CD4-positive, CD25-positive, alpha-beta regulatory T cell (primary cell): ENCODE measurements at places on chromosomes 11 and 22. TPM values are rescaled to one million over a fixed set of nuclear protein-coding genes. Genes with fewer than 3 reads are reported as not detected.
A peak's percentile ranks its signal among the peaks of the same experiment; 100 is the strongest.

GRCh38 chr22:20571078-20571503 is 63.7 kb downstream of the MED15 start:
- H3K36me3 ChIP-seq = peaks cover 69% of the 10 kb centered on the region
- H3K27me3 ChIP-seq = no peaks in the 10 kb centered on the region
- DNase-seq = no peak
- peak overlapping the region; percentile 58 for H3K27ac ChIP-seq
- H3K4me3 ChIP-seq = peak overlapping the region; percentile 61

PGA5 gene
- not detected for total RNA-seq

YIF1A gene
- total RNA-seq = 29.3 TPM

DNA sequence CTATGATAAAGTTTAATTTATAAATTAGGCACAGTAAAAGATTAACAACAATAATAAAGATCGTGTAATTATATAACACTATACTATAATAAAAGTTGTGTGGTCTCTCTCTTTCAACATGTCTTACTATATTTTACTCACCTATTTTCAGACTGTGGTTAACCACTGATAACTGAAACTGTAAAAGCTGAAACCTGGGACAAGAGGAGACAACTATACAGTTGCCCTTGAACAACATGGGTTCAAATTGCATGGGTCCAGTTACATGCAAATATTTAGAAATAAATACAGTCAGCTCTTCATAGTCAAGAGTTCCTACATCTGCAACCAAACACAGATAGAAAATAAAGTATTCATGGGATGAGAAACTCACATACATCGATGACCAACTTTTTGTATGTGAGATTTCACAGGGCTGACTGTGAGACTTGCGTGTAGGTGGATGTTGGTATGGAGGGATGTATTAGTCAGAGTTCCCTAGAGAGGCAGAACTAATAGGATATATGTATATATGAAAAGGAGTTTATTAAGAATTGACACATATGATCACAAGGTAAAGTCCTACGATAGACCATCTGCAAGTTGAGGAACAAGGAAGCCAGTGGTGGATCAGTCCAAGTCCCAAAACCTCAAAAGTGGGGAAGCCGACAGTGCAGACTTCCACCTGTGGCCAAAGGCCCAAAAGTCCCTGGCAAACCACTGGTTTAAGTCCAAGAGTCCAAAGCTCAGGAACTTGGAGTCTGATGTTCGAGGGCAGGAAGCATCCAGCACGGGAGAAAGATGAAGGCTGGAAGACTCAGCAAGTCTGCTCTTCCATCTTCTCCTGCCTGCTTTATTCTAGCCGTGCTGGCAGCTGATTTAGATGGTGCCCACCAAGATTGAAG is 359.5 kb downstream of the INSC start:
- no peaks in the 10 kb centered on the region for H3K4me1 ChIP-seq
- no peaks in the 10 kb centered on the region for H3K27me3 ChIP-seq
- H3K36me3 ChIP-seq = no peaks in the 10 kb centered on the region
- no peak overlapping the region for H3K4me3 ChIP-seq

DNA sequence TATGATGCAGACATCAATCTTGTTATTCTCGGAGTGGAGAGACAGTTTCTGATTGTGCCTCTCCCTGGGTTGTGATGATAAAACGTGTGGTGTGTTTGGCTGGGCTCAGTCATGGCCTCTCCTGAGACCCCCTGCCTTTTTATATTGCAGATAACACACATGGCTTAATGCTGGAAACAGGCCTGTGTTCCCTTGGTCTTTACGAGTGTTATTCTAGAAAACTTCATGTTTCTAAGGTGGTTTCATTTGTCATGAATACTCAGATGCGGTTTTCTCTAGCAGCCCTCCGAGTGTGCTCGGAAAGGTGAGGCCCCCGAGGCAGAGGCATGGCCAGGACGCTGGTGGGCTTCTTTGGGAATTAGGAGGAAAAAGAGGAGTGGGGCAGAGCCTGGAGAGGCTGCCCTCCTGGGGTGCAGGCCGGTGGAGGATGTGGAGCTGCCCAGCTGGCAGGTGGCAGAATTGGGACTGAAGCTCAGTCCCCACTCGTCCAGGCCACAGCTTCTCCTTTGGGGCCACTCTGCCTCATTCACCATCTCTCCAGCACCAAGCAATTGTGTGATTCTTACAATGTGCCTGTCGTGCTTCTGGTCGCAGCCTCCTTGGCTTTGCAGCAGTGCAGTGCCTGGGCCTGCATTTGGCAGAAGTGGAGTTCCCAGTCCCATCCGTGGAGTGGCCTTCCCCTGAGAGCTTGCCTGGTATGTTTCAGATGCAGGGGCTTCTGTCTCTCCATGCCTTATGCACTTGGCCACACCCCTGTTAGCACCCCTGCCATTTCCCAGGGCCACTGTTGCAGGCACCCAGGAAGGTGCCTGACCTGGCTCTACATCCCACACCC is 309.6 kb downstream of the TBC1D22A start:
- H3K4me3 ChIP-seq = no peak overlapping the region
- peaks cover 7% of the 10 kb centered on the region for H3K36me3 ChIP-seq
- H3K27me3 ChIP-seq = no peaks in the 10 kb centered on the region
- no peak overlapping the region for H3K27ac ChIP-seq
- H3K4me1 ChIP-seq = peaks cover 9% of the 10 kb centered on the region
- no peak for DNase-seq

- H3K36me3 ChIP-seq = no peaks in the 10 kb centered on the region
- peaks cover 39% of the 10 kb centered on the region for H3K27me3 ChIP-seq
- H3K4me3 ChIP-seq = no peak overlapping the region
- H3K4me1 ChIP-seq = peaks cover 5% of the 10 kb centered on the region
Observed at GRCh38 chr11:35424157-35424940, 5.0 kb upstream of the SLC1A2 start.

- H3K4me1 ChIP-seq = no peaks in the 10 kb centered on the region
- H3K27ac ChIP-seq = no peak overlapping the region
- DNase-seq = no peak
- no peaks in the 10 kb centered on the region for H3K36me3 ChIP-seq
Observed at GRCh38 chr11:36738292-36738861, 140.3 kb upstream of the RAG2 start.

GRCh38 chr22:22569218-22569617 is 10.2 kb upstream of the PRAME start:
- H3K27me3 ChIP-seq = peaks cover 2% of the 10 kb centered on the region
- no peaks in the 10 kb centered on the region for H3K36me3 ChIP-seq

- H3K36me3 ChIP-seq = peaks cover 14% of the 10 kb centered on the region
- H3K27me3 ChIP-seq = no peaks in the 10 kb centered on the region
- H3K4me1 ChIP-seq = peaks cover 100% of the 10 kb centered on the region
- DNase-seq = peak; percentile 65
- peak overlapping the region; percentile 80 for H3K27ac ChIP-seq
Observed at GRCh38 chr11:67272327-67273259, 6.3 kb downstream of the GRK2 start.

F2 gene
- total RNA-seq = not detected

DNA sequence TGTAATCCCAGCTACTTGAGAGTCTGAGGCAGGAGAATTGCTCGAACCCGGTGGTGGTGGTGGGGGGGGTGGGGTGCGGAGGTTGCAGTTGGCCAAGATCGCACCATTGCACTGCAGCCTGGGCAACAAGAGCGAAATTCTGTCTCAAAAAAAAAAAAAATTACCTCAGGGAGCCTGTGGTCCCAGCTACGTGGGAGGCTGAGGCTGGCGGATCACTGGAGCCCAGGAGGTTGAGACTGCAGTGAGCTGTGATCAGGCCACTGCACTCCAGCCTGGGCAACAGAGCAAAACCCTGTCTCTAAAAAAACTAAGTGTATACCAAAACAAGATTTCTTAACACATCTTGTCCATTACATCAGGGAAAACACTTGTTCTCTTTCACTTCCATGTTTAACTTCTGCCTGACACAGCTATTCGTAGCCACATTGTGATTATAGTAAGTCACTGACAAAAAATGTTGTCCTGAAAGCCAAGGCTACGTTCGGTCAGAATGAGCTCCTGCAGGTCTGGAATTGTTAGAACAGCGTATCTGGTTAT is 1.4 kb downstream of the TMEM80 start:
- no peak overlapping the region for H3K4me3 ChIP-seq
- H3K27me3 ChIP-seq = no peaks in the 10 kb centered on the region
- no peak overlapping the region for H3K27ac ChIP-seq
- no peak for DNase-seq
- H3K36me3 ChIP-seq = no peaks in the 10 kb centered on the region

GRCh38 chr11:125987066-125987641 is 41.3 kb downstream of the VSIG10L2 start:
- DNase-seq = no peak
- H3K27ac ChIP-seq = no peak overlapping the region
- no peaks in the 10 kb centered on the region for H3K4me1 ChIP-seq
- no peak overlapping the region for H3K4me3 ChIP-seq

SCUBE1 gene
- 0.74 TPM for total RNA-seq

DNA sequence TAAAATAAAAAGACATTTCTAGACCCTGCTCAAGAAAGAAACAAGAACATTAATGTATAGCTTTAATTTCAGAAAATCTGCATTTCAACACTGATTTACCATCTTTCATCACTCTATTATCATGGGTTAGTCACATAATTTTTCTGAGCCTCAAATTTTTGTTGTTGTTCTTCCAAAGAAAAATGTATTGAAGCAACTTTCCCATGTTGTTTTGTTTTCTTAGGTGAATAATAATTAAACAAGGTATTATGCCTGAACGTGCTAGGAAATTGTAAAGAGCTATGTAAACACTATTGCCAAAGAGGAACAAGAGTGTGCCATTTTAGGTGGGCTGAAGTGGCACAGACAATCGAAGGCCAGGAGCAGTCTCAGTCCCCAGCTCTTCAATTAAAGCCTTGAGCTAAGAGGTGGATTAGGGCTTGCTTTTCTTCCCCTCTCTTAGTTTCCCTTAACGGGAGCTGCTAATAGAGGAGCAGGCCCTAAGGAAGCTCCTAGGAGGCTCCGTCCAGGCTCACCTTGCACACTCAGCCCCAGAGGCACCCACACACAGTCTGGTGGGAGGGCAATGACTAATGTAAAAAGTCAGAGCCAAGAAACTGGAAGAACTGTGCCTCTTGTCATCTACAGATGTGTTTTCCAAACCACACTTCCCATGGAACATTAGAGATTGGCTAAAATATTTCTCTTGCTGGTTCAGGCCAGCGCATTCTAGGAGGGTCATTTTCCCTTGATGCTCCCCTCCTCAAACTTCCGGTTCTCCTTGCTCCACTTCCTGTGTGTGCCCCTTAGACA is 8.8 kb upstream of the UBASH3B start:
- no peak overlapping the region for H3K4me3 ChIP-seq
- H3K36me3 ChIP-seq = no peaks in the 10 kb centered on the region
- H3K27ac ChIP-seq = no peak overlapping the region
- no peak for DNase-seq
- no peaks in the 10 kb centered on the region for H3K4me1 ChIP-seq

- H3K27ac ChIP-seq = no peak overlapping the region
- no peak overlapping the region for H3K4me3 ChIP-seq
- no peak for DNase-seq
- H3K27me3 ChIP-seq = peaks cover 23% of the 10 kb centered on the region
- no peaks in the 10 kb centered on the region for H3K36me3 ChIP-seq
- no peaks in the 10 kb centered on the region for H3K4me1 ChIP-seq
Observed at GRCh38 chr22:18066181-18066859, 11.5 kb upstream of the PEX26 start.

DNA sequence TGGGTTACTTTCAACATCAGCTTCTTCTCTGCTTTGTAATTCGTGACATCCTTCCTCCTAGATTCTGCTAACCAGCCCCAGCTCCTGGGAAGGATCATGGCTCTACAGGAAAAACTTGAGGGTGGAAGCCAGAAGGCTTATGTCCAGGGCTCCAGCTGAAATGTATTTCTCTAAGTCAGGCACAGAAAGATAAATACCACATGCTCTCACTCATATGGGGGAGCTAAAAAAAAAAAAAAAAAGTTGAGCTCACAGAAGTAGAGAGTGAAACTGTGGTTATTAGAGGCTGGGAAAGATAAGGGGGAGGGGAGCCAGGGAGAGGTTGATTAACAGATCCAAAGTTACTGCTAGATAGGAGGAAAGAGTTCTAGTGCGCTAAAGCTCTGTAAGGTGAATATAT is 74.9 kb downstream of the DSCAML1 start:
- peaks cover 3% of the 10 kb centered on the region for H3K27me3 ChIP-seq
- H3K4me1 ChIP-seq = no peaks in the 10 kb centered on the region
- no peak overlapping the region for H3K4me3 ChIP-seq
- H3K27ac ChIP-seq = no peak overlapping the region
- DNase-seq = no peak
- no peaks in the 10 kb centered on the region for H3K36me3 ChIP-seq

ZNF280B gene
- 1.0 TPM for total RNA-seq

- H3K4me1 ChIP-seq = no peaks in the 10 kb centered on the region
- H3K36me3 ChIP-seq = no peaks in the 10 kb centered on the region
- no peak overlapping the region for H3K4me3 ChIP-seq
- DNase-seq = no peak
- H3K27me3 ChIP-seq = no peaks in the 10 kb centered on the region
- no peak overlapping the region for H3K27ac ChIP-seq
Observed at GRCh38 chr11:16193897-16194381, 162.4 kb downstream of the SOX6 start.

GRCh38 chr11:123429913-123430720 is at the start of gene GRAMD1B:
TSS of gene GRAMD1B (plus strand) at chr11:123430269. CDS start at chr11:123430793, 524 bp downstream.
- H3K36me3 ChIP-seq = no peaks in the 10 kb centered on the region
- H3K4me1 ChIP-seq = peaks cover 14% of the 10 kb centered on the region
- H3K27me3 ChIP-seq = no peaks in the 10 kb centered on the region
- H3K4me3 ChIP-seq = peak within 1 kb of the TSS; percentile 69

DNA sequence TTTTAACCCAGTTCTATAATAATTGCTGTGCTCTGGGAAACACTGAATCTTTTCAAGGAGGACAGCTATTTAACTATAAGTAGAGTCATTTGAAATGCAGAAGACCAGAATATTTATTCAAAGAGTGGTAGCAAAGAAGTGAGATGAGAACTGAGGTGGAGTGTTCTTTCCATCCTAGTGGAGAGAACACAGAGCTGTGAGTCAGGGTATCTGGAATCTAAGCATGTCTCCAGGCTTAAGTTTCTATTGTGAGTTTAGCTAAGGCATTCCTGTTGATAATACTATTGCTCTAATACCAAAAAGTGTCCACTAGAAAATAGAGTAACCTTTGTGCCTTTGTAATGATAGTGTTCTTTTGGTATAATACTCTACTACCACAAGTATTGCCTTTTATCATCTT is 32.4 kb downstream of the JAM3 start:
- no peaks in the 10 kb centered on the region for H3K36me3 ChIP-seq
- H3K27ac ChIP-seq = no peak overlapping the region
- peaks cover 3% of the 10 kb centered on the region for H3K27me3 ChIP-seq
- DNase-seq = no peak

TMEM191C gene
- total RNA-seq = 4.1 TPM

GRCh38 chr11:31355131-31355530 is 14.4 kb downstream of the DCDC1 start:
- no peaks in the 10 kb centered on the region for H3K4me1 ChIP-seq
- no peaks in the 10 kb centered on the region for H3K36me3 ChIP-seq
- H3K27ac ChIP-seq = no peak overlapping the region
- no peak overlapping the region for H3K4me3 ChIP-seq

GRCh38 chr11:65766535-65766934 is 14.2 kb downstream of the AP5B1 start:
- H3K27me3 ChIP-seq = no peaks in the 10 kb centered on the region
- H3K27ac ChIP-seq = no peak overlapping the region
- DNase-seq = no peak
- H3K4me3 ChIP-seq = no peak overlapping the region
- no peaks in the 10 kb centered on the region for H3K4me1 ChIP-seq
- no peaks in the 10 kb centered on the region for H3K36me3 ChIP-seq

CADM1 gene
- 6.9 TPM for total RNA-seq

- peaks cover 4% of the 10 kb centered on the region for H3K36me3 ChIP-seq
- H3K4me3 ChIP-seq = no peak overlapping the region
- H3K27me3 ChIP-seq = no peaks in the 10 kb centered on the region
- peaks cover 7% of the 10 kb centered on the region for H3K4me1 ChIP-seq
- H3K27ac ChIP-seq = no peak overlapping the region
- no peak for DNase-seq
Observed at GRCh38 chr22:46237453-46238124, 12.5 kb downstream of the CDPF1 start.
